Tongue (tissue), 3 donors: ENCODE measurements at places on chromosomes 5 and 9. TPM values are rescaled to one million over a fixed set of nuclear protein-coding genes. Genes with fewer than 3 reads are reported as not detected.

DNA sequence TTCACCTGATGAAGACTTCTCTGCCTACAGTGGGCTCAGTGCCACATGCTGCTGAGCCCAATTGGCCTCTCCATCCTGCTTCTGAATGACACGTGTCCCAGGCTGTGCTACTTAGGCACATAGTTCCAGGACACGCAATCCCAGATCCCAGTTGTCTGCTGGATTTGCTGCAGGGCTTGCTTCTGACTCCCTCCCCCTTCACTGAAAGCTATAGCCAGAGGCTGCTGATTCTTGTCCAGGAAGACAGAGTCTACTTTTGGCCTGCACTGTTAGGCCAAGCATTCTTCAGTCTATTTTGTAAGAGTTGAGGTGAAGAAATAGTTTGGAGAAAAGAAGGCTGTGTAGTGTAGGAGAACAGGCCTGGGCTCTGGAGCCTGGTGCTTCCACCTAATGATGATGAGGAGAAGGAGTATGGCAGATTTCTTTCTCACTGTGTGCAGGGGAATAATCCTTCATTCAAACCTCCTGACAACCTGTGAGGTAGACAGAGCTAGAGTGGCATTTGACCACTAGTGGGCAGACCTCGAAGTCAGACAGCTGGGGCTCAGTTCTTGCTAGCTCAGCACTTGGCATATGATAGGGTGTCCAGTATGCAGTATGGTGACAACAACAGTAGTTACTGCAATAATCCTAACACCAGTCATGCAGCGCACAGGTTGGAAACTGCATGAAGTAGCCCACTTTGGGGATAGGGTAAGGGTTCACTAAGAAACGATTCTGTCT is 19.5 kb upstream of the ASPN start:
- DNase-seq = peak; percentile 37

Gene SWI5
- 14.7 TPM for total RNA-seq

DNA sequence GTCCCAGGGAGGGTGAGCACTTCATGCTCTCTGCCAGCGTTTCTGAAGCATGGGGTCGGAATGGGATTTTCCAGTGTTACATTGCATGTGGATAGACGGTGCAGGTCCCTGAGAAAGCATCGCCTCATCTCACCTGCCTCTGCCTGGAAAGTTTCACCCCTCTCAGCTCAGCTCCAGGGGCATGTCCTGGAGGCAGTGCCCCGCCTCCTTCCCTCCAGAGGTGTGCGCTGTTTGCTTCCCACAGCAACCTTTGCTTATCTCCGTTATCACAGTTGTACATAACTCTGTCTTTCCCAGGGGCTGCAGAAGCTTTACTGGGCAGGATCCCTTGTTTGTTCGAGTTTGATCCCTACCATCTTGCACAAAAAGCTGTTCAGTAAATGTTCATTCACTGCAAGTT is 10.7 kb upstream of the CREBRF start:
- DNase-seq = no peak

- DNase-seq = no peak
Measured at GRCh38 chr9:72440378-72440777, 75.4 kb upstream of the ZFAND5 start.

GRCh38 chr9:19583890-19584289 is 175.1 kb downstream of the ACER2 start:
- no peak for DNase-seq

DNA sequence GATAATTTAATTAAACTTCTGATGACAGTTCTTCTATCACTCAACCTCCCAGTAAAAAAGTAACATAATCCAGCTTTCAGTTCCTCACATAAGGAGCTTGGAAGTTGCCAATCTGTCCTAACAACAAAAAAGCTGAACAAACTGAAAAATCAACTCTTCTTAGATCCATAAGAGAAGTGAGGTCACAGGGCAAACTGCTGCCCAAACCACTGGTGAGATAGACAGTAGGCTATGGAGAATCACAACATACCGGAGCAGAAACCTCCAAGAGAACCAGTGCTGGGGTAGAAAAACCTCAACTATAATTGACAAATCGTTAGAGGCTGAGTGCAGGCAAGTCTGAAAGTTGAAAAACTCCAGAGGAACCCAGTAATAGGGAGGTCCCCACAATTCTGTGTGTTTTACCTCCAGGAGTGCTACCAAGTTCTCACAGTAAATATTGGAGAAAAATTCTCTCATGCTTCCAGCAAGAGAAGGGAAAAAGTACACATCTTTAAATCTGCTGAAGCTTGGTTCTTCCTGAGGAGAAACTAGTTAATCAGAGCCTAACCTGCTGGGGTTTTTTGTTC is 300.0 kb downstream of the PDE4D start:
- DNase-seq = no peak

Gene RAB24
- 25.4 TPM for total RNA-seq
